ENCODE measurements at places on chromosomes 6 and 20.

- DNase-seq = no peak
Observed at GRCh38 chr20:19945732-19946670, 71.2 kb upstream of the NAA20 start.

DNA sequence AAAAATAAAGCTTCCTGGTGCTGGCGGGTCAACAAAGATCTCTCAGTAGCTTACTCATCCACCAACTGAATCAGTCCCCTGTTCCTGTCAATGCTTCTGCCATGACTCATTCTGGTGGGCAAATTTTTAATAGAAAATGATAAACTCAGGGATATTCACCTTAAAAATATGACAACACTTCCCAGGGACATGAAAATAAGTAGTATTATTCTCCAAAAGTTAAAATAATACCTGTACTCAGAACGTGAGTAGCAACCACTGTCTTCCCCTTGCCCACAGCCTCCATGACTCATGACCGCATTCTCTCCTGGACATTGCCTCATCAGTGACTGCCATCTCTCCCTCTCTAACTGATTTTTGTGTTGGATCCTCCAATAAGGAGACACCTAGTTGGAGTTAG is 552.3 kb downstream of the KIF16B start:
- no peak for DNase-seq

- no peak for DNase-seq
Observed at GRCh38 chr6:36241728-36242127, 28.1 kb upstream of the PNPLA1 start.

DNA sequence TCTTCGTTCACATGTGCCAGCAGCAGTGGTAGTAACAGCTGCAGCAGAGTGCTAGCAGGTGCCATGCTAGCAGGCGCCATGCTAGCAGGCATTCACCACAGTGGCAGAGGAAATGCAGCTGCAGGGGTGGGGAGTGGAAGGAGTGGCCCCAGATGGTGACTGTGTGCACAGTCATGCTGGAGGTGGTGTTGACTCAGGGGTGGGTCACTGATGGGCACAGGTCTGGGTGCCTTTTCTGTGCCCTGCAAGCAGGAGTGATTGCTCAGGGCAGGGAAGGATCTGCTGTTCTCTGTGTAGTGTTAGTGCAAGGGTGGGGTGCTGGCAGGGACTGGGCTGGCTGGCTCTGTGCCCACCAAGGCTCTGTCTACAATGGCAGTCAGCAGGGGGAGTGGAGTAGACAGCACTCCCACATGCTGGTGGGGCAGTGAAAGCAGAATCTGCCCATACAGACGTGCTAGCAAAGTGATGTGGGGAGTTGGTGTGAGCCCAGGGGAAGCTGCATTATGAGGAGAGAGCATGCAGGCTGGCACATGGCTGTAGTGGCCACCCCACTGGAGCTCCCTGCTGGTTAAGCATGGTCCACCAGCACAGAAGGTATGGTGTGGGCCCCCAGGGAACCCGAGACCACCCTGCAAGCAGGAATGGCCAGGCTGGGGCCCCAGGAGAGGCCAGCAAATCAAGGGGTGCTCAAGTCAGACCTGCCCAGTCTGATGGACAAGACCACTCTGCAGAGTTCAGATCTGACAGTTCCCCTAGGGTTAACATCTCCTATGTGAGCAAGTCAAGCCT is 11.4 kb upstream of the TSPYL4 start:
- DNase-seq = no peak

- no peak for DNase-seq
Observed at GRCh38 chr20:62536871-62537401, 61.1 kb upstream of the GATA5 start.

Measured in retina (tissue), 1 donor.